Erythroblast (primary cell): ENCODE measurements at places on chromosomes 12 and 14.

GRCh38 chr14:77782202-77782601 lies 17.7 kb upstream of the ADCK1 start:
- DNase-seq, result no peak

- no peak for DNase-seq
Measured at GRCh38 chr12:47785887-47786661, 13.0 kb downstream of the SLC48A1 start.

GRCh38 chr12:59780605-59781135 lies 184.8 kb downstream of the SLC16A7 start:
- peak; percentile 25 for DNase-seq

DNA sequence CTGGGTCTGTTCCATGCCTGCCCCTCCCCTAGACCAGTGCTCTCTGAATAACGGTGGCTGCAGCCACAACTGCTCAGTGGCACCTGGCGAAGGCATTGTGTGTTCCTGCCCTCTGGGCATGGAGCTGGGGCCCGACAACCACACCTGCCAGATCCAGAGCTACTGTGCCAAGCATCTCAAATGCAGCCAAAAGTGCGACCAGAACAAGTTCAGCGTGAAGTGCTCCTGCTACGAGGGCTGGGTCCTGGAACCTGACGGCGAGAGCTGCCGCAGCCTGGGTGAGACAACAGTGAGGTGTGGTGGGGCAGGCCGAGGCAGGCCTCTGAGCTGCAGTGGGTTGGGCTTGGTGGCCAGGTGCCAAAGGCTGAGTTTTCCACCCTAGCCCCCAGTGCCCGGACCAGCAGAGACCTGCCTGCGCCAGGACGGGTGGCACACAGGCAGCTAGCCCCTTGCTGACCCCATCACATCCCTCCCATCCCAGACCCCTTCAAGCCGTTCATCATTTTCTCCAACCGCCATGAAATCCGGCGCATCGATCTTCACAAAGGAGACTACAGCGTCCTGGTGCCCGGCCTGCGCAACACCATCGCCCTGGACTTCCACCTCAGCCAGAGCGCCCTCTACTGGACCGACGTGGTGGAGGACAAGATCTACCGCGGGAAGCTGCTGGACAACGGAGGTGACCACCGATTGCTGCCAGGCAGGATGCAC lies 28.2 kb upstream of the LRP1-AS start:
- peak; percentile 77 for DNase-seq

- no peak for DNase-seq
Measured at GRCh38 chr12:21934173-21934572, 7.1 kb downstream of the ABCC9 start.

- DNase-seq, result peak; percentile 58
Measured at GRCh38 chr12:109927622-109928021, 27.5 kb downstream of the TCHP start.

- peak; percentile 67 for DNase-seq
Measured at GRCh38 chr14:22955702-22956569, 954 bp downstream of the HAUS4 start.

GRCh38 chr14:103749860-103750259 lies 34.2 kb downstream of the ZFYVE21 start:
- peak; percentile 62 for DNase-seq

- DNase-seq, result peak; percentile 2
Measured at GRCh38 chr12:29253906-29254625, 105.0 kb downstream of the FAR2 start.

DNA sequence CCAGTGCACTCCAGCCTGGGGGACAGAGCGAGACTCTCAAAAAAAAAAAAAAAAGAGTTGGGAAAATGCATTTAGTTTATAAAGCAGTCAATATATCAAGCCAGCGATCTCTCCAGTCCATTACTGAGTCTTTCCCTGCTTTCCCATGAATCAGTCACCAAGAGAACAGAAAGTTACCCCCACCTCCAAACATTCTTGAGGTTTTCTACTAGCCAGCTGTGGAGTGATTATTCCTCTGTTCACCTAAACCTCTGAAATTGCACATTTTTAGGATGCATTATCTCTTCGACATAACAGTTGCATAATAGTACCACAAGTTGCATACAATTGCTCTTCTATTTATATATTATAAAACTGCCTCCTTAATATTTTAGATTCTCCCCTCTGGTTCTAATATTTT lies 134.8 kb upstream of the DIO3 start:
- DNase-seq, result no peak

GRCh38 chr12:100675432-100675831 lies 101.9 kb downstream of the GAS2L3 start:
- no peak for DNase-seq

GRCh38 chr14:32707742-32708500 lies 230.8 kb upstream of the NPAS3 start:
- DNase-seq, result no peak

DNA sequence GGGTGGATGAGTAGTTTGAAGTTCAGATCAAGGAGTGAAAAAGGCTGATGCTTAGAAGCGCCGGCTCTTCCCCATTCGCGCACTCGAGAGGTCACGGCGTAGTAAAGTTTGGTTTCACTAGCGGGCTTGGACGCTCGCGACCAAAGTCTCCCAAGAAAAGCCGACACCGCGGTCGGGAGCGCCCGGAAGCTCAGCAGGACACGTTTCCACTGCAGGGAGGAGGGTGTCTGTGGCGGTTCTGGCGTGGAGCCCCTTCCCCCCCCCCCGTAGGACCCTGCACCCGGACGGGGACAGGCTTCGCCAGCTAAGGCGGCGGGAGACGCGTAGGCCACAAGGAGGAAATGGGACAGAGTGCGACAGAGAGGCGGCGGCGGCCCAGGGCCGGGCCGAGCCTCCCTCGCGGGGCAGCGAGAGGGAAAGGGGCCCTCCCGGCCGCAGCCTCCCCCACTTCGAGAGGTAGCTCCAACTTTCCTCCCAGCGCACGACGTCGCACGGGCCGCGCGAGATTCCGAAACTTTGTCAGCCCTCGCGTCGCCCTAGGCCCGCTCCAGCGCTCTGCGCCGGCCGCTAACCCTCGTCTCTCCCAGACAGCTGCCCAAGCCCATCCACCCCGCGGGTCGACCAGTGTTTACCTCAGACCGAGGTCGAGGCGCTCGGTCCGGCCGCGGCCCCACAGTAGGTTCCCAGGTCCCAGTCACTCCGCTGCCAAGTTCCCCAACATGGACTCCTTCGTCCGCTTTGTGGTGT lies 480 bp downstream of the SCAF11 start:
- DNase-seq, result peak; percentile 88
